ENCODE measurements at places on chromosomes 1 and 21. TPM values are rescaled to one million over a fixed set of nuclear protein-coding genes. Genes with fewer than 3 reads are reported as not detected.

LCE1C gene
- not detected for total RNA-seq

GRCh38 chr1:38992412-38993111, 1.5 kb downstream of the AKIRIN1 start:
- peak overlapping the region; percentile 79 for H3K4me3 ChIP-seq
- no peak for DNase-seq
- H3K27ac ChIP-seq = peak overlapping the region; percentile 70
- peaks cover 55% of the 10 kb centered on the region for H3K4me1 ChIP-seq
- no peaks in the 10 kb centered on the region for H3K27me3 ChIP-seq

GRCh38 chr1:222653178-222653827, 35.4 kb downstream of the MIA3 start:
- H3K27me3 ChIP-seq = no peaks in the 10 kb centered on the region
- H3K27ac ChIP-seq = peak overlapping the region; percentile 89
- peaks cover 65% of the 10 kb centered on the region for H3K4me1 ChIP-seq
- H3K36me3 ChIP-seq = peaks cover 83% of the 10 kb centered on the region

KIF26B gene
- 0.08 TPM for total RNA-seq

DNA sequence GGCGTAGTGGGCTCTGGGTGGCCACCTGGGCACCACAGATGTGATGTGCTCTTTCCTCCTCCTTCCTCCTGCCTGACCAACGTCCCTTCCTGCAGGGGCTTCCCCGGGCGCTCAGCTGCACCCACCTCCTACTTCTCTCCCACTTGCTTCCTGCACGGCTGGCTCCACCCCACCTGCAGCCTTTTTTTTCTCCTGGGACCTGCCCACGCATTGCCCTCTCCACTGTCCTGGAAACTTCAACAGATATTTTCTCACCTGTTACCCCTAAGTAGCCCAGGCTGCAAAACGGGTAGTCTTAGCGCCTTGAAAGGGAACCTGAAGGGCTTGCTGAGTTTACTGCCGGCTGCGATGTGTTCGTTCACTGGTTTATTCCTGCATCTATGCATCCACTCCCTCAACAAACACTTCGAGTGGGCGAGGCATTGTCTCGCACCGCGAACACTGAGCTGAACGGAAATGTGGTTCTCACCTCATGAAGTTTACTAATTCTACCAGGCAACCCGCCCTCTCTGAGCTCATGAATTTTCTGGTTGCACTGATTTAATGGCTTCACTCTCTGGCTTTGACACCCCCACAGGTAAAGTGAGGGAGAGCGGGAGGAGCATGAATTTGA, 23.6 kb downstream of the ZBTB18 start:
- peaks cover 13% of the 10 kb centered on the region for H3K27me3 ChIP-seq
- H3K36me3 ChIP-seq = no peaks in the 10 kb centered on the region
- H3K27ac ChIP-seq = peak overlapping the region; percentile 48
- peak overlapping the region; percentile 58 for H3K4me3 ChIP-seq
- H3K4me1 ChIP-seq = peaks cover 22% of the 10 kb centered on the region

LYPD8 gene
- total RNA-seq = not detected

DNA sequence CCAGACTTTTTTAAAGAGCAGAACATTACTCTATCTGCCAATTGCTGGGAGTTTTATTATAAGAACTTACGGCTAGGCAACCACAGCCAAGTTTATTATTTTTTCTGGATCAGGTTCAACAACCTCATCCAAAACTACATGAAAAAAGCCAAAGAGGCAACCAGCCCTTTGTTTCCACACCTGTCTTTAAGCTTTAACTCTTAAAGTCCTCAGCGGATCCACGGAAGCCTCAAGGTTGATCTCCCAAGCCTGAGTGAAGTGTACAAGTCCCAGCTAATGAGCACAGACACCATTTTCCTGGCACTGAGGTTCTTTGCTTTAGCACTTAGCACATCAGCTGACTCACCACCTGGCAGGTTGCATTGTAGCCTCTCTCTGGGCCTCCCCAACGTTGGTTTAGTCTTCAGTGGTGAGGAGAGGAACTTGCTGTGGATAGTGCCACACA, 143.1 kb downstream of the TGFBR3 start:
- no peaks in the 10 kb centered on the region for H3K4me1 ChIP-seq
- no peaks in the 10 kb centered on the region for H3K27me3 ChIP-seq
- no peak overlapping the region for H3K27ac ChIP-seq

- peak overlapping the region; percentile 93 for H3K27ac ChIP-seq
- peak overlapping the region; percentile 97 for H3K4me3 ChIP-seq
- H3K4me1 ChIP-seq = peaks cover 39% of the 10 kb centered on the region
- peak; percentile 37 for DNase-seq
Measured at GRCh38 chr1:26234644-26235370, 807 bp downstream of the CEP85 start.

ACTN2 gene
- total RNA-seq = not detected

Measured in activated CD8-positive, alpha-beta T cell treated with anti-CD3 and anti-CD28 coated beads, Interleukin-2, amount 10 ng/mL, durations not matched to agents 7 days and 5 days (primary cell).